Uterus (tissue), 4 donors: ENCODE measurements at places on chromosomes 2 and 18. TPM values are rescaled to one million over a fixed set of nuclear protein-coding genes. Genes with fewer than 3 reads are reported as not detected.

- no peaks in the 10 kb centered on the region for H3K4me1 ChIP-seq
- no peak for DNase-seq
- H3K36me3 ChIP-seq: no peaks in the 10 kb centered on the region
- no peaks in the 10 kb centered on the region for H3K27me3 ChIP-seq
- no peak overlapping the region for H3K27ac ChIP-seq
These were observed 85.5 kb downstream of the TGFA start for GRCh38 chr2:70467831-70468779.

DNA sequence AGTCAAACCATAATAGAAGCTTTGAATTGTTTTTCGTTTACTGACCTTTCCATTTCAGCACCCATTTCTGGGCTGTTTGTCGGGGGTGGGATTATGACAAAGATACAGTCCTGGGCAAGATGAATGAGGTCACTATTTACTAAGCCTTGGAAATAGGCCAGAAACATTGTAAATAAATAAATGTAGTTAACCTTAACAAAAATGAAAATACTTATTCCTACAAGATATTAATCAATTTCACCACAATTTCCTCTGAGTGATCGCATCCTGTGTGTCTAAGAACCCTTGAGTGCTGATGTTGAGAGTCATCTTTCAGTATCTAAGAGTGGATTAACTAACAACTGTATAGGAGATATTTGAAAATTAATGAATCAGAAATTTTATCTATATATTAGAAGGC, 14.0 kb downstream of the ITGA4 start:
- no peaks in the 10 kb centered on the region for H3K4me1 ChIP-seq
- H3K27me3 ChIP-seq: no peaks in the 10 kb centered on the region
- no peak for DNase-seq
- H3K36me3 ChIP-seq: no peaks in the 10 kb centered on the region

The BCL2 gene
- 61.1 TPM for total RNA-seq

- no peak overlapping the region for H3K4me3 ChIP-seq
- DNase-seq: no peak
- no peak overlapping the region for H3K27ac ChIP-seq
These were observed 149.3 kb upstream of the PGAP1 start for GRCh38 chr2:197075754-197076337.

The PXDN gene
- total RNA-seq: 30.9 TPM

GRCh38 chr2:85308201-85308600, 19.6 kb downstream of the TGOLN2 start:
- peaks cover 10% of the 10 kb centered on the region for H3K4me1 ChIP-seq
- H3K36me3 ChIP-seq: no peaks in the 10 kb centered on the region
- H3K27ac ChIP-seq: peak overlapping the region; percentile 64

- H3K36me3 ChIP-seq: no peaks in the 10 kb centered on the region
- peak; percentile 25 for DNase-seq
- H3K27me3 ChIP-seq: no peaks in the 10 kb centered on the region
- H3K4me1 ChIP-seq: no peaks in the 10 kb centered on the region
These were observed 211.7 kb downstream of the NDUFA10 start for GRCh38 chr2:239813261-239814115.

DNA sequence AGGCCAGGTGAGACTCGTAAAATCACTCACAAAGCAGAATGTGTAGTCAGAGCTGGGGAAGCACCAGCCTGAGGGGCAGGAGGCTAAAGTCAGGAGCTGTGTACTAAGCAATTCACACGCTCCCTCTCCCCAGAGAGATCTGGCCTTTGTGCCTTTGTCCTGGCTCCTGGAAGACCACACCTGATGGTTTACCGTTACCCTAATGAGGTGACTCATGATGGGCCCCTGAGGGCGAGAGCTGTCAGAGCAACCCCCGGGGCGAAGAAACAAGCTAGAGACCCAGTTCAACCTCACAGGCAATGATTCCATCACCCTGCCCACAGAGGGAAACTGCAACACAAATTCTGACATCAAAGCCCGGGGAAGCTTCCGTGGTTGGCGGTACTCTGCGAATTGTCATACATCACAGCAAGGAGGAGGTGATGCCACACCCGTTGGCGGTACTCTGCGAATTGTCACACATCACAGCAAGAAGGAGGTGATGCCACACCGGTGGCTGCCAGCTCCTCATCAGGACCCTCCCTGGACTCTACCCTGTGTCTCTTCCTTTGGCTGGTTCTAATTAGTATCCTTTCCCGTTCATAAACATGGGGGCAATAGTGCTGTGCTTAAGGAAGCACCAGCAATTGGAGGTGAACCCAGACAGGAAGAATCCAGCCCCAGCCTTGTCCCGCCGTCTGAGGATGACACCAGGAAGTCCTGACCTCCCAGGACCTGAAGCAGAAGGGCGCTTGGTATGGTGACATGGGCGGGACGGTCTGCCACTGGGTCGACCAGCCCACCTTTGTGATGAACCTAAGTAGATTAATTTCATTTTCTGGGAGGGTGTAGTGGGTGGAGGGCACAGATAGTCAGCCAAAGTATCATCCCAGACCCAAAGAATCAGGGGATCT, 30.5 kb downstream of the B3GNT7 start:
- no peaks in the 10 kb centered on the region for H3K27me3 ChIP-seq
- no peak overlapping the region for H3K4me3 ChIP-seq
- H3K36me3 ChIP-seq: no peaks in the 10 kb centered on the region
- no peak for DNase-seq

DNA sequence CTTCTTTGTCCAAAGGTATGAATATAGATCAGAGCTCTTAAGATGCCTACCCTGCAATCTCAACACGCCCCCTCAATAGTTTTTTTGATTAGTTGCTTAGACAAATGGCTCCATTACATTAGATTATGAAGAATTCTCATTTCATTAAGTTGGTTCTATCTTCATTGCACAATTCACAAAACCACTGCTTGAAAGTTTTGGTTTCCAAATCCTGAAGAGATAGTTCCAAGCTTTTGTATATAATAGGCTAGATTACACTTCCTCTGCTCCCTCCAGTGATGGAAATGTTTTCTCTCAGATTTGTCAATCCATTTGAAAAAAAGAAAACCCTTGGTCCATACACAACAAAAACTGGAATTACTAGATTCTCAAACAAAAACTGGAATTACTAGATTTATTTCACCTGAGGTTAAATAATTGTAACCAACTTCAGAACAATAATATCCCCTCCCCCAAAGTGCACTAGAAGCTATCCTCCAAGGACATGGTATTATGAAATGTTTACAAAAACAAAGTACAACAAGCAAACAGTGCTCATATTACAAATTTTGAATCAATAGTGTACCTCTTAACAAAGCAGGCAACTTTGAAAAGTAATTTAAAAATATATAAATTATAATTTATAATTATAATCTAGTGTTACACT, 6.8 kb upstream of the TLK1 start:
- H3K27me3 ChIP-seq: peaks cover 6% of the 10 kb centered on the region
- no peak overlapping the region for H3K27ac ChIP-seq
- H3K36me3 ChIP-seq: no peaks in the 10 kb centered on the region
- no peaks in the 10 kb centered on the region for H3K4me1 ChIP-seq
- DNase-seq: no peak

- H3K4me1 ChIP-seq: peaks cover 4% of the 10 kb centered on the region
- no peak for DNase-seq
- no peaks in the 10 kb centered on the region for H3K27me3 ChIP-seq
- no peak overlapping the region for H3K27ac ChIP-seq
- H3K4me3 ChIP-seq: no peak overlapping the region
These were observed 42.5 kb upstream of the ASAP2 start for GRCh38 chr2:9164112-9164608.

GRCh38 chr2:227509824-227510619, 38.1 kb downstream of the AGFG1 start:
- no peaks in the 10 kb centered on the region for H3K36me3 ChIP-seq
- H3K27me3 ChIP-seq: no peaks in the 10 kb centered on the region
- no peak overlapping the region for H3K27ac ChIP-seq
- H3K4me1 ChIP-seq: no peaks in the 10 kb centered on the region
- DNase-seq: no peak

GRCh38 chr2:222208010-222208690, 90.6 kb downstream of the PAX3 start:
- H3K4me3 ChIP-seq: no peak overlapping the region
- no peak for DNase-seq
- H3K4me1 ChIP-seq: no peaks in the 10 kb centered on the region

DNA sequence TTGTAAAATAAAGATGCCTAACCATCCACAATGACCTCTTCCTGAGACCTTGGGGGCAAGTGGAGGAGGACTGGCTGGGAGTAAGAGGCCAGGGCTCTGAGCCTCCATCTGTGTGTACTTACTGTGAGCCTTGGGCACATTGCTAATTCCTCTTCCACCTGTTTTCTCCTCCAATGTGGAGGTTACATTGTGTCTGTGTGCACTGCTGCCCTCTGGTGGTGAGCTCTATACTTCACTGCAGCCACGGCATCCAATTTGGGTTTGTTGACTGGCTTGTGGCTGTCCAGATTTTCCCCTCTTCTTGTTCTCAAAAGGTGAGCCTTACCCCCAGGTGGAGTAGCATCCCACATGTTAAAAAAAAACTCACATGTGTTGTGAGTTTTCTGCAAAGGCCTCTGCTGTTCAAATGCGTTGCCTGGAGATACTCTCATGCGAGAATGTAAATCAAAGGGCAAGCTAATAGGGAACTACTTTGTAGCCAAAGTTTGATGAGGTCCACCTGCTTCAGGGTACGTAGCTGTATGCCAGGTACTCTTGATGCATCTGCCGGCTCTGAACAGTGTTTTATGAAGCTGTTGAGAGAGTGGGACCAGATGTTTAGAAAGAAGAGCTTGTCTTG, 80.8 kb downstream of the APOB start:
- H3K36me3 ChIP-seq: no peaks in the 10 kb centered on the region
- H3K4me1 ChIP-seq: no peaks in the 10 kb centered on the region
- H3K27ac ChIP-seq: no peak overlapping the region
- peak; percentile 71 for DNase-seq
- no peaks in the 10 kb centered on the region for H3K27me3 ChIP-seq

The HTR2B gene
- total RNA-seq: 2.9 TPM

DNA sequence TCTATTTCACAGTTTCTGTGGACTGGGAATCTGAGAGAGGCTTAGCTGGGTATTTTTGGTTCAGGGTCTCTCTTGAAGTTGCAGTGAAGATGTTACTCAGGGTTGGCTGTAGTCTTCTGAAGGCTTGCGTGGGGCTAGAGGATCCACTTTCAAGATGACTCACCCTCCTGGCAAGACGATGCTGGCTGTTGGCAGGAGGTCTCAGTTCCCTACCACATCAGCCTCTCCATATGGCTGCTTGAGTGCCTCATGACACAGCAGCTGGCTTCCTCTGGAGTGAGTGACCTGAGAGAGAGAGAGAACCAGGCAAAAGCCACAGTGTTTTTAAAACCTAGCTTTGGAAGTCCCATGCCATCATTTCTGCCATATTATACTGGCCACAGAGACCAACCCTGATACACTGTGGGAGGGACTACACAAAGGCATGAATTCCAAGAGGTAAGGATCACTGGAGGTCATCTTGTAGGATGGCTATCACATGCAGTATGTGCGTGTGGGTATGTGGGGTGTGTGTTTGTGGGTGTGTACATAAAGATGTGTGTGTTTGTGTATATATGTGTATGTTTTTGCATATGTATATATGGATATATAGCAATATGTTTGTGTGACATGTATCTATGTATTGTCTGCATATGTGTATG, 25.1 kb downstream of the DNPEP start:
- no peak overlapping the region for H3K27ac ChIP-seq
- no peak for DNase-seq
- H3K36me3 ChIP-seq: no peaks in the 10 kb centered on the region
- H3K27me3 ChIP-seq: peaks cover 8% of the 10 kb centered on the region
- H3K4me1 ChIP-seq: no peaks in the 10 kb centered on the region
- no peak overlapping the region for H3K4me3 ChIP-seq
